Tibial nerve (tissue), 4 donors: ENCODE measurements at places on chromosomes 5 and 9. TPM values are rescaled to one million over a fixed set of nuclear protein-coding genes. Genes with fewer than 3 reads are reported as not detected.

DNA sequence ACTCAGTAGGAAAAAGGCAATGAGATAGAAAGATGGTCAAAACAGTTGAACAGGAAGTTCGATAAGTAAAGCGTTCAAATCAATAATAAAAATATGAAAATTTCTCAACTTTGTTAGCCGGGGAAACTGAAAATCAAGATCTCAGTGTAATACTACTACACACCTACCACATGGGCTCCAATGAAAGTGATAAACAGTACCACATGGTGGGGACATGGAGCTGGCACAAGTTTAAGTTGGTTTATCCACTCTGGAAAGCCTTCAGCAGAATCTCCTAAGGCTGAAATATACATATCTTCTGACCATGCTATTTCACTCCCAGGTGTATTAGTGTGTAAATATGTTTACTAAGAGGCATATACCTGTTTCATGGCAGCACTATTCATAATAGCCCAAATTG lies 126.8 kb downstream of the NXNL2 start:
- no peaks in the 10 kb centered on the region for H3K27me3 ChIP-seq
- no peaks in the 10 kb centered on the region for H3K36me3 ChIP-seq
- peaks cover 7% of the 10 kb centered on the region for H3K4me1 ChIP-seq
- DNase-seq: no peak
- no peak overlapping the region for H3K4me3 ChIP-seq
- no peak overlapping the region for H3K27ac ChIP-seq

GRCh38 chr5:94674490-94675382 lies 56.3 kb downstream of the SLF1 start:
- no peak for DNase-seq
- H3K4me3 ChIP-seq: no peak overlapping the region
- no peaks in the 10 kb centered on the region for H3K4me1 ChIP-seq
- H3K27me3 ChIP-seq: no peaks in the 10 kb centered on the region
- no peak overlapping the region for H3K27ac ChIP-seq

GRCh38 chr5:84057211-84057610 lies 327.5 kb downstream of the EDIL3 start:
- H3K36me3 ChIP-seq: no peaks in the 10 kb centered on the region
- no peak overlapping the region for H3K27ac ChIP-seq
- no peaks in the 10 kb centered on the region for H3K27me3 ChIP-seq
- no peaks in the 10 kb centered on the region for H3K4me1 ChIP-seq
- no peak overlapping the region for H3K4me3 ChIP-seq

DNA sequence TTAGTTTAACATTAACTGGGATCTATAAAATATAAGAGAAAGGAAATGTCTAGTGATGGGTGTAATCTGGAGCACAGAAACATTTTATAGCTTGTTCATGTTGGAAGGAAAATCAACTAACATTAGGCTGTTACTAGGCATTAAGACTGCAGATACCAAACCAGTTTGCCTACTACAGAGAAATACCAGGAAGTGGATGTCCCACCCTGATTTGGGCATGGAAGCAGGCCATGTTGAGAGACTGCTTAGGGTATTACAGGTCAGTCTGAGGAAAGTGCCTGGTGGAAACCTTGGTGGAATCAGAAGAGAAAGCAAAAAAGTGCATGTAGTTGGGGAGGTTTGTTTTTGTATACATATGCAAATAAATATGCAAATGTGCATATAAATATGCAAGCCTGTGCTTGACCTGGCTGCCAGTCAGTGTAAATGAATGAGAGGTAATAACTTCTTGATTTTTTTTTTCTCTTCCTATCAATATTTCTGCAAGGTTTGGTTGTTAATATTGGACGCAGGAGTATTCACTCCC lies 9.6 kb upstream of the CCDC112 start:
- H3K4me3 ChIP-seq: no peak overlapping the region
- DNase-seq: no peak
- H3K4me1 ChIP-seq: no peaks in the 10 kb centered on the region
- H3K36me3 ChIP-seq: no peaks in the 10 kb centered on the region

- no peaks in the 10 kb centered on the region for H3K27me3 ChIP-seq
- no peak overlapping the region for H3K4me3 ChIP-seq
- H3K4me1 ChIP-seq: no peaks in the 10 kb centered on the region
- no peak for DNase-seq
- no peak overlapping the region for H3K27ac ChIP-seq
These were observed 57.0 kb downstream of the ECPAS start for GRCh38 chr9:111427186-111427585.

GRCh38 chr5:65413822-65414221 lies 67.9 kb downstream of the ADAMTS6 start:
- no peaks in the 10 kb centered on the region for H3K27me3 ChIP-seq
- no peaks in the 10 kb centered on the region for H3K4me1 ChIP-seq
- H3K4me3 ChIP-seq: no peak overlapping the region
- H3K36me3 ChIP-seq: no peaks in the 10 kb centered on the region
- no peak overlapping the region for H3K27ac ChIP-seq
- no peak for DNase-seq

- DNase-seq: no peak
- no peaks in the 10 kb centered on the region for H3K27me3 ChIP-seq
- no peak overlapping the region for H3K4me3 ChIP-seq
- peaks cover 63% of the 10 kb centered on the region for H3K4me1 ChIP-seq
- no peak overlapping the region for H3K27ac ChIP-seq
These were observed 37.0 kb downstream of the SLC38A9 start for GRCh38 chr5:55675119-55675518.

Gene P4HA2
- total RNA-seq: 24.5 TPM
